CD4-positive, alpha-beta T cell treated with Interleukin-1 beta for 1 hour (primary cell): ENCODE measurements at places on chromosomes 3 and 15.

DNA sequence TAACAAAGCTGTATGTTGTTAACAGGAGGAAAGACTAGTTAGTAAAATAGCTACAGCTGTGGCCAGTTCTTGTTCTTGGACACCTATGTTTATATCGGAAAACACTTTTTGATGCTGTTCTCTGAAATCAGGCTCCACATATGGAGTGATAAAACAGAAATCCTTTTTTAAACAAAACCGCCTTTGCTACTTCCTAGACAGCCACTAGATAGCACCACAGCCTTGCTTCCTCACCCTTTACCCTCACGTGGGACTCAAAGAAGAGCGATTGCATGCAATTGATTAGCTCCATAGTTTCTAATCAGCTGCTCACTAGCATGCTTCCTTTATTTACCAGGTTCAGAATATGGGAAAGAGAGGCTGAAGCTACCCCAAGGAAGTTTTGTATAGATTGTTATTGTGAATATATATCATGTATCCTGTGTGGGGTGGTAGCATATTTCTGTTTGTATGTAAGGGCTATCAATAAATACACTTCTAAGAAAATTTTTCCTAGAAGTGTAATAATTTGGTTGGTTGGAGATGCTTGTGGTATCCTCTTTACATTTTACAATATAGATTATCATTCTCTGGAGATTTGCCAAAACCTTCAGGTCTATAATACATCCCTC, 4.3 kb upstream of the MTFMT start:
- DNase-seq = peak; percentile 19

- no peak for DNase-seq
These were observed 12.0 kb downstream of the NME9 start for GRCh38 chr3:138317687-138318086.

DNA sequence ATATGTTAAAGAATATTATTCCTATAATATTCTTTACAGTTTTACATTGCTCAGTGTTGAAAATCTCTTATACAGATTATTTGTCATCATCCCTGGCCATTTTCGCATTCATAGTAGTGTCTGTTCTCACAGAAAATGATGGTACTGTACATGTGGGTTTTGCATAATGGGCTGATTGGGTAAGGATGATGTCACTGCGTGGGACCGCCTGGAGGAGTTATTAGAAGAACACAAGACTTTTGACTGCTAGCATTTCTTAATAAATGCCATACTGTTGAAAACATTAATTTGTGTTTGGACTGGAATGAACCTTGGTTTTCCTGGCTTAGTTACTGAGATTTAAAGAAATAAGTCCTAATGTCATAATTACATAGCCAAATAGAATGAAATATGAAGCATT, 20.3 kb downstream of the LRCH3 start:
- DNase-seq = no peak

DNA sequence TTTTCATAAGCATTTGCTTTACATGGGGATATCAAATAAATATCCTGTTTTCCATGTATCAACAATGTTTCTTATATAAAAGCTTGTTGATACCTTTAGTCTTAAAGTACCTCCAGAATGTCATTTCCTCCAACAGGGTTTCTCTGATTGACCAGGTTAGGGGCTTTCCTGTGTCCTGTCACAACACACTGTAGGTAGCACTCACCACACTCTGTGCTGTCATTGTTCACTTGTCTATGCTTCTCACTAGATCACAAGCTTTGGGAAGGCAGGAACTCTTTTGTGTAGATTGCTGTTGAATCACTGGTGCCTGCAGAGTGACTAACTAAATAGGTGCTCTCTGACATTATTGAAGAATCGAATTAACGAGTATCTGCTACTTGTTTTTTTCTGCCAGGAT, 49.8 kb downstream of the USP50 start:
- DNase-seq = no peak

DNA sequence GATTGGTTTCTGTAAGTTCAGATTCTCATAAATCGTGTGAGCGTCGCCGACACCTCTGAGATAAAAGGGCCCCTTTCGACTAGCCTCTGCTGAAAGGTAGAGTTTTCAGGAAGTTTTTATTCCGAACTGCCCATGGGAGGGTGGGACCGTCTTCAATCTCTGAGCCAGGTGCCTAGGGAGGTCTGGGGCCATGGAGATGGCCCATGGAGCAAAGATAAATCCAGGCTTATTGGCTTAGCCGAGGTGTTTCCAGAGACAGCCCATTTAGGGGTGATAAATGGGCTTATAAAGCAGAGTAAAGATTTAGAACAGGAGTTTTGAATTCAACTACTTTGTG, 442 bp downstream of the QTRT2 start:
- no peak for DNase-seq

DNA sequence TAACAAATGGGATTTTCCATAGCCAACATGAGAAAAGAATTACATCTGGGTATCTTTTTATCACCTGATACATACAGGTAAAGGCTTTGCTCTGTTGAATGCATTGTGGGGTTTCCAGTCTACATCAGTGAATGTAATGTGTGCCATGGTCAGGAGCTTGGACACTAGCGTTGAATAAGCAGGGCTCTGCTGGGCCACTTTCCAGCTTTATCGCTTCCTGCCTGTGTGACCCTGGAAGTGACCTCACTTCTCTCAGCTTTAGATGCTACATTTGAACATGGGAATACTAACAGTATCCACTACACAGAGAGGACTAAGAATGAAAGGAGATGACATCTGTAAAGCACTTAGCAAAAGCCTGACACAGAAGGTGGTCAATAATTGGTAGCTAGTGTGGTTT, 40.1 kb downstream of the TTC23 start:
- no peak for DNase-seq

DNA sequence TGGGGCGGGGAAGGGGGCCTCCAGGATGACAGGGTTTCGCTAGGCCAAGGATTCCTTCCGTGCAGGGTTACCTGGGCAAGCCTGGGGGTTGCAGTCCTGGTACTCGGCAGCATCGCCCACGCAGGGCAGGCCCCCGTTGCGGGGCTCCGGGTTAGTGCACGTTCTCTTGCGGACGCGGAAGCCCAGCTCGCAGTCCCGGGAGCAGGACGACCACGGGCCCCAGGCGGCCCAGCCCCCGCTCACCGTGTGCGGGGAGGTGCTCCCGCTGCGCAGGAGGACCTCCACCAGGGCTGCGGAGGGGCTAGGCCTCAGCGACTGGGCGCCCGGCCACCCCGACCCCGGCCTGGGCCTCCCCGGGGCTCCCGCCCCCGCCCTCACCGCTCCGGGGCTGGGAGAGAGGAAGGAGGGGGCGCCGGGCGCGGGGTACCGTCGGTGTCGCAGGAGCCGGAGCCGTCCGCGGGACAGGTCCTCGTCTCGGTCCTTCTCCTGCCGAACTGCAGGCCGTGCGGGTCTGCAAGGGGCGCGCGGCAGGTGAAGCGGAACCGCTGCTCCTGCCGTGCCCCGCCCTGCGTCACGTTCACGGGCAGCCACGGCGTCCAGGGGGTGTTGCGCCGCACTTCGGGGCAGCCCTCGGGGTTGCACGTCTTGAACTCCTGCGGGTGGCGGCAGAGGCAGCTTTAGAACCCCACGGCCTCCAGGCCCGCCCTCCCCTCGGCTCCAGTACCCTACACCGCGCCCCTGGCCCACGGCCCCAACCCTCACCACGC, 114.6 kb downstream of the SEMA5B start:
- no peak for DNase-seq

GRCh38 chr3:139357899-139358298, 14.1 kb downstream of the MRPS22 start:
- no peak for DNase-seq

GRCh38 chr3:189806171-189806951, 175.2 kb downstream of the TP63 start:
- no peak for DNase-seq
